ENCODE measurements at places on chromosomes 7 and 10.

DNA sequence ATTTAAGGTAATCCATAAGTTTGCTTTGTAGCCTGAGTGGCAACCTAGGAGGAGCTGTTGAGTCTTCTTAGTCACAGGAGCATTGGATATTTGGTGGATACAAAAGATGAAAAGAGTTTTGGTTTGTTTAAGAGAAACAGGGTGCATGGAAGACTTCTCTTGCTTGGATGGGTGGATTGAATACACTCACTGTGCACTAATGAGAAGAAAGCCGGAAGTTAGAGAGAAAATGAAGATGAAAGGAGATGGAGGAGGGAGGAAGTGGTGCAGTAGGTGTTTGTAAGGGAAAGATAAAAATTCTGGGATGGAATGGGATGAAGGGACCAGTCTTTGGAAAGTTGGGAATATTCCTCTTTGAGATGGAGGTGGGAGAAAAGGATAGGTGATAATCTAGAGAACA lies 7.7 kb downstream of the MDFIC start:
- no peak for DNase-seq

GRCh38 chr10:120970595-120971529 lies 119.7 kb downstream of the WDR11 start:
- no peak for DNase-seq

- no peak for DNase-seq
These were observed 150.7 kb upstream of the KLF14 start for GRCh38 chr7:130884437-130885417.

DNA sequence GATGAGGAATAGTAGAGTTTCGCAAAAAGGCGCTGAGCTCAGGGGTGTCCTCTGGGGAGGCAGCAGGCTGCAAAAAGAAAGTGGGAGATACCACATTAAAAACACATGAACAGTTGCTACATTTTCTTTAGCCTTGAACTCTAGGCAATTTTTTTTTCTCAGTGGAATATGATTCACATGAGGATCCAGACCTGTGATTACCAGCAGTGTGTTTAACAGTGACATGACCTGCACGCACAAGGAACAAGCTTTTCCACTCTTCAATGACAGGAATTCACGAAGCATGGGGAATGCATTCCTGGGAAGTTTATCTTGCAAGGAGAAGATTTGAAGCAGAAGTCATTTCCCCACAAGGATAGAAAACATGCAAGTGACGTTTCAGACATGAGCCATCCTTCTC lies 161.6 kb downstream of the ITGA8 start:
- no peak for DNase-seq

GRCh38 chr7:42077271-42078135 lies 159.5 kb downstream of the GLI3 start:
- DNase-seq: no peak

DNA sequence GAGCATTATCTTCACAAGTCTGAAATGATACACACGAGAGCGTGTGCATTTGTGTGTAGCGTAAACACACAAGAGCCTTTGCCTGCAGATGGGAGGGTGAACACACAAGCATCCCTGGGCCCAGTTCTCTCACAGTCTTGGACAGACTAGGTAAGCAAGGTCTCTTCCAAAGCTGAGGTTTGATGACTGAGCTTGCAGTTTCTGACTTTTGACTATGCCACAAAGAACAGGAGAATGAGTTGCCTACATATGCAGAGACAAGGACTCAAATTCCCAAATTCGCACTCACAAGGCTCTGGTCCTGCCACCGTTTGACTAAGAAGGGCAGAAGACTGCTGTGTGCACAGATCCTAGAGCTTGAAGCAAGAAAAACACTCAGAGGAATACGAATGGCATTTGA lies 55.8 kb downstream of the FAM53B start:
- DNase-seq: no peak

DNA sequence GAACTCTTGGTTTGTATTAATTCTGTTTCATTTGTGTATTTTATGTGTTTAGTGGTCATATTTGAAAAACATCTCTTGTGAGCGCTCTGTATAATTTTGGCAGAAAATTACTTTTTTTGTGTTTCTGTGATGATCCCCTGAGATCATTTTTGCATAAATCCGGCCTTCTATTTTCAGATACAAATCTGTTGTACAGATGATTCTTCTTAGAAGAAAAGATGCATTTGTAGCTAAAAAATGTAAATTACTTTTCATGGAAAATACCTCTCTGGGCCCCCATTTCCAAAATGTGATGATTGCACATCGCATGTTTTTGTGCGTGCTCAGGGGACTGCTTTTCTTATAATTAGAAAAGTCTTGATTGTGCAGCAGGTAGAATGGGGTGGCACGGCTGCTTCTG lies 395.4 kb downstream of the LRMDA start:
- DNase-seq: no peak

DNA sequence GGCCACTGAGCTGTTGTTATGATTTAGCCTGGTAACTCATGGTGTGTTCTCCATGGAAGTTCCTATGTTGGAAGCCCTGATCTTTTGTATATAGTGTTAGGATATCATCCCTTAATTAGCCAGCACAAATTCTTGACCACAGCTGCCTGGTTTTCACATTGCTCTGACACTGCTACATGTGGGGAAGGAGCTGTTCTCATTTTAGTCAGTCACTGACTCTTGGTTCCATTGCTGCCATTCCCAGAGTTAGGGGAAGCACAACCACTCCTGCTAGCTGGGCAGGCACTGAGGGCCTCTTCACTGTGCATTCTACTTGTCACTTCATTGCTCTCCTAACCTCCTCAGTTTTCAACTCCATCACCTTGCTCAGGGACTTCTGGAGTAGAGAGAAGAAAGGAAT lies 98.4 kb upstream of the GJD4 start:
- no peak for DNase-seq

GRCh38 chr10:132897516-132898381 lies 44.6 kb downstream of the CFAP46 start:
- DNase-seq: no peak

DNA sequence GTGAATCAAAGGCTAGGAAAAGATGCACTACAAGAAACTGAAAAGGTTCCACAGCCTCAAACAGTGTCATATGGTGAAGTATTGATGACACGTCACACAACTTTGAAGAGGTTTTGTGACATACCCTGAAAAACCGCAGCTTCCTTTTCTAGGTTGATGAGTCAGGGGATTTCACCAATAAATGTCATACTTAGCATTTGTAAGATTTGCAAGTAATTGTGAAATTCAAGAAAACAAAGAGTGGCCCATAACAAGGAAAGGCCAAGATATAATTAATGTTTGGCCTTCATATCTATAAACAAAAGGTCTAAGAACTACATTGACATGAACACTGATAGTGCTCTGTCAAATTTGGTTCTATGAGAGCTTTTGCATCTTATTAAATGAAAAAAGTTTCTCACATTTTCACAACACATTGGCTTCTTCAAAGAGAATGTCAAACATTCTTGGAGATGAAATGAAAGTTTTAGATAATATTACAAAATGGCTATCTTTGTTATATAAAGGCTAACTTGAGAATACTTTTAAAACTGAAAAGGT lies 62.0 kb upstream of the NAMPT start:
- DNase-seq: no peak

DNA sequence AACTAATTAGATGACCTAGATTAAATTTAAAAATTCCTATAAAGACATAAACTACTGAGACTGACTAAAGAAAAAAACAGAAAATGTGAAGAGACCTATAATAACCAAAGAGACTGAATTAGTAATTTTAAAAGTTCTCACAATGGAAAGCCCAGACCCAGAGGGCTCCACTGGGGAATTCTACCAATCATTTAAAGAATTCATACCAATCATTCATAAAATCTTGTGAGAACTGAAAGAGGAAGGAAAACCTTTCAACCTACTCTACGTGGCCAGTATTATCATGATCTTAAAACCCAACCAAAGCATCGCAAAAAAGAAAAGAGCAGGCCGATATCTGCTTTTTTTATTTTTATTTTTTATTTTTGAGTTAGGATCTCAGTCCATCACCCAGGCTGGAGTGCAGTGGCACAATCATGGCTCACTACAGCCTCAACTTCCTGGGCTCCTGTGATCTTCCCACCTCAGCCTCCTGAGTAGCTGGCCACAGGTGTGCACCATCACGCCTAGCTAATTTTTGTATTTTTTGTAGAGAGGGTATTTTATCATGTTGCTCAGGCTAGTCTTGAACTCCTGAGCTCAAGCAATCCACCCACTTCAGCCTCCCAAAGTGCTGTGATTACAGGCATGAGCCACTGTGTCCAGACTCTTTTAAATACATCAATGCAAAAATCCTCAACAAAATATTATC lies 48.6 kb downstream of the DGKI start:
- no peak for DNase-seq

DNA sequence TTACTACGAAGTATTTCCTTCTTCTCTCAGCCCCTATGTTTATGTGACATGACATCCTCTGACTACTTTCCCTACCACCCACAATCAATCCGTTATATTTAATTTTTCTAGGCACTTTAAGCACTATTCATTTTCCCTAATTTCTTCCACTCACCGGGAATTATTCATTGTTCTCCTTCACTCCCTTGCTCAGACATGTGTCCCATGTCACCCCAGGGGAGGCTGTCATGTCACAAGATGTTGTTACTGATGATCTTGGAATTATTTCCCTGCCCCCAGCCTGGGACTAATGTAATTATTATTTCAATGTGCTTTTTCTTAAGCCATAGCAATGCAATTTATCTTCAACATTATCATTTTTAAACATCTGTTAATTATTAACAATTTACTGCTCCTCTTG lies 317.2 kb downstream of the PHF14 start:
- DNase-seq: no peak

DNA sequence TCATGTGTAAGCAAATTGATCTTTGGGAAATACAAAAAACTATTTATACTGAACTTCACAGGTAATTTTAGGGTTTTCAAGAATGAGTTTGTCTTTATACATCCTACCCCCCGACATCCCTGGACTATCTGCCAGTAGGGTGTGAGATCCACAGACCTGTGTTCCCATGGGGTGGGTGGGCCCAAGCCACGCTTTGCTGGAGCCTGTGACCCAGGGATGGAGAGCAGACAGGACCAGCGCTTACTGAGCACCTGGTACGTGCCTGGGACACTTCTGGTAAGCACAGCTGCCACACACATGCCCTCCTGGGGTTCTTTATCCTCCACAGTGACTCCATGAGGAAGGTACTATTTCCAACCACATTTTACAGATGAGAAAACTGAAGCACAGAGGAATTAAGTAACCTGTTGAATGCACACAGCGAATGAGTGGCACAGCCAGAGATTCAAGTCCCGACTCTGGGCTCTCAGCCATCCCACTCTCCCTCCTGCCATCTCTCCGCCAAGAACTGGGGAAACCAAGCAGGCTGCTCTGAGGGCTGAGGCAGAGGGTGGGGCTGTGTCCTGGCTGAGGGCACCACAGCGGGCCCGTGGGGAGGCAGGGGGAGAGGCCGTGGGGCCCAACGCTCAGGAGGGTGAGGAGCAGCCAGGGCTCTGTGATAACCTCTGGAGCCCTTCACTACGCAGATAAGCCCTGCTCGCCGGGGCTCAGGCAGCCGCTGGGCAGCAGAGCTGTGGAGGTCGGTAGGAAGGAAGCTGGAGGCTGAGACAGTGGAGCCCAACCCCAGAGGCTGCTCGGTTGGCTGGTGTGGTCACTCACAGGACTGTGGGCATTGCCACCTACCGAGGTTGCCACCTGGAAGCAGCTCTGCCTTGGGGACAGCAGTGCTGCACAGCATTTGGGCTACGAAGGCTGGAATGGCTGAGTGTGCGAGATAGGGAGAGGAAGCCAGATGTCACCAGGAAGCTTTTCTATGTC lies 124.2 kb downstream of the ARHGAP22 start:
- no peak for DNase-seq

- no peak for DNase-seq
These were observed 112.4 kb downstream of the BICC1 start for GRCh38 chr10:58625070-58625469.

GRCh38 chr10:48496831-48497779 lies 107.8 kb downstream of the ARHGAP22 start:
- DNase-seq: no peak

- no peak for DNase-seq
These were observed 555 bp downstream of the PHF14 start for GRCh38 chr7:10973942-10974911.

DNA sequence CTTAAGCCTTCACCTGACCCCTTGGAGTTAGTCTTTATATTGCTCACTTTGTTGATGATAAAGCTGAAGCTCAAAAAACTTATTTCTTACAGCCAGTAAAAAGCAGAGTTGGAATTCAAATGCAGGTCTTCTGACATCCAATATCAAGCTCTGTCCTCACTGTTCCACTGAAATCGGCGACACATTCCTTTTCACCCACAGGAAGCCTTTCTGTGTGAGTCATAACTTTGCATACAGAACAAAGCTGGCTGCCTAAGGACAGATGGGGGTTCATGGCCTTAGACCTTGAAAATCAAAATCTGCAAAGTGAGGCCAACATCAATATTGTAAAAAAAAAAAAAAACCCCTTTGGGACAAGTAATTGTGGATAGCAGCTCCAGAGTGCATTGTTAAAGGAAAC lies 21.8 kb upstream of the AKR1B1 start:
- DNase-seq: no peak

GRCh38 chr10:28668363-28669226 lies 8.7 kb upstream of the BAMBI start:
- DNase-seq: no peak

GRCh38 chr10:59905731-59906416 lies 482 bp downstream of the CCDC6 start:
- DNase-seq: no peak

DNA sequence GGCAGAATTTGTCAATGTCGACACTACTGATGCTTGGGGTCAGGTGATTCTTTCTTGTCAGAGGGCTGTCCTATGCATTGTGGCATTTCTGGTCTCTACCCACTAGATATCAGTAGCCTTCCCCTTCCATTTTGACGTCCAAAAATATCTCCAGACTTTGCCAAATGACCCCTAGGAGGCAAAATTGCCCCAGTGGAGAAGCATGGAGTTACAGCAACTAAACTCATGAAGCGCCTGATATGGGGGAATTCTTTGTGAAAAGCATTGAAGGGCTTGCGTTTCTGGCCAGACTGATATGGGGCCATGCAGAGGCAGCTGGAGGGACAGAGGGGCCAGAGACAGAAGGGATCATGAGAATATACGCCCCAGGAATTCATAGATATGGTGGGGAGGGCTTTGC lies 43.6 kb downstream of the ADRB1 start:
- DNase-seq: no peak

- no peak for DNase-seq
These were observed 55.3 kb upstream of the OPN4 start for GRCh38 chr10:86599041-86599440.

DNA sequence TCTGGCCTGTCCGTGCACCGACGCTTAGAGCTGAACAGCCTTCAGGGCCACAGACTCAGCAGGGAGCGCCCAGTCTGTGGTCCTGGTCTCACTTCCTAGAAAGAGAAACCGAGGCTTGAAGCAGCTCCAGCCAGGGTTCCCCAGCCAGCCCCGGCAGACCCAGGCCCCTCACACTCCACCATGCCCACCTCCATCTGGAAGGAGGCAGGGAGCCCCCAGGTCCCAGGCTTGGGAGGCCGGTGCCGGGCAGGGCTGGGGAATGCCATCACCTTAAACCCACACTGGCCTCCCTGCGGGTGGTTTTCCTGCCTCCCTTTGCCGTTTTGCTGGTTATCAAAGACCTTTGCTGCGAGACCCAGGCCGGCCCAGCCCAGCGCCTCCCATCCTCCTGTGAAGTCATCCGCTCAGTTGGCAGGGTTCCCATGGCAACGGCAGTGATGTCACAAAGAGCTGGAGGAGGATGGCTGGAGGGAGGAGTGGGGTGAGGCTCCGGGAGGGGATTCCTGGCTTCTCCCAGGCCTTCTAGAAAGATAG lies 24.0 kb downstream of the ELFN1 start:
- DNase-seq: no peak
